ENCODE measurements at places on chromosomes 3 and 15. TPM values are rescaled to one million over a fixed set of nuclear protein-coding genes. Genes with fewer than 3 reads are reported as not detected.

DNA sequence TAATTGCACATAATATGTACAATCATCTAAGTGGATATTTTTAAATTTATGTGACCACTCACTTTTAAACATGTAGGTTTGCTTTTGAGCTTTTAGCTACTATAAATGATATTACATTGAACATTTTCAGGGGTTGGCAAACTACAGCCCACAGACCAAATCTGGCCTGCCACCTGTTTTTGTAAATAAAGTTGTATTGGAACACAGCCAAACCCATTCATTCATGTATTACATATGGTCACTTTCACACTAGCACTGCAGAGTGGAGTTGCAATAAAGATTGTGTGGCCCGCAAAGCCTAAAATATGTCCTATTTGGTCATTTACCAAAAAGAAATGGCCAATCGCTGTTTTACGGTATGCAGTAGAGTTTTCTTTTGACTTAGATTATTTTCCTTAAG lies 21.2 kb downstream of the CMTM7 start:
- no peak for DNase-seq

GRCh38 chr15:67829647-67830504 lies 4.6 kb downstream of the SKOR1 start:
- DNase-seq: no peak

DNA sequence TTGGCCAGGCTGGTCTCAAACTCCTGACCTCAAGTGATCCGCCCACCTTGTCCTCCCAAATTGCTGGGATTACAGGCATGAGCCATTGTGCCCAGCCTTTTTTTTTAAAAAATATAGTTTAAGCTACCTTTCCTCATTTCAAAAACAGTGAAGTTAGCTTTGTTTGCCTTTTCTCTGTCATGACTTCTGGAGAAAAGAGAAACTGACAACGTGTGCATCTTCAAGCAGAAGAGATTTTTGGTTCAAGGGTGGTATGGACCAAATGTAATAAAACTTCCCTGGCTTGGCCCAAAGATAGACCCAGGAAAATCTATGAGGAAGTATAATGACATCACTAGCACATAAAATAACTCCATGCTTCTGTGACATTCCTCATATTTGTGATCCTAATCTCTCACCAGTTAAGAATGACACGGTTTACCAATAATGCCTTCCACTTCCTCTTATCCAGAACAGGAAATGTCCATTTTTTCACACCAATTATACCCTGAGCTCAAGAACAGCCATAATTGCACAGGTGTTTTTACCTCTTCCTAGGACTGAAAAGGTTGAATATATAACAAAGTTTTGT lies 781.2 kb upstream of the NR2F2 start:
- DNase-seq: no peak

GRCh38 chr3:192011137-192011536 lies 550.2 kb downstream of the PYDC2 start:
- DNase-seq: no peak

DNA sequence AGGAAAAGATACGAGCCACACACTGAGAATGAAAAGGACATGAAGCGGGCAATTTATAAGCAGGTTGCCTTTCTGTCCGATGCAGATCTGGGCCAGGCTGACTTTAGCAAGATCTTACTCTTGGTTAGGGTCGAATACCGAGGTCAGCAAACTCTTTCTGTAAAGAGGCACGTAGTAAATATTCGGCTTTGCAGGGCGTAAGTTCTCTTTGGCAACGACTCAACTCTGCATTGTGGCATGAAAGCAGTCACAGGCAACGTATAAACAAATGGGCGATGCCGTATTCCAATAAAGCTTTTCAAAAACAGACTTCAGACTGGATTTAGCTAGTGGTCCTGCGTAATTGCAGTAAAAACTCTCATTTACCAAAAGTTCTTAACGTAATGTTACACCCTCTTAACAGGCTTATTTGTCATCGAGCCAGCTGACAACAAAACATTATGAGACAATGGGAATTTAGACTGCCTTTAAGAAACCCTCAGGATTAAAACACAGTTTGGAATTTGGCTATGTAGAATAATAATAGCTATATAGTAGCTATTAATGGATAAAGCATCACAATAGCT lies 13.1 kb upstream of the RPL35A start:
- no peak for DNase-seq

The LYZL4 gene
- polyA plus RNA-seq: not detected

The TNFAIP8L3 gene
- polyA plus RNA-seq: 1.4 TPM

DNA sequence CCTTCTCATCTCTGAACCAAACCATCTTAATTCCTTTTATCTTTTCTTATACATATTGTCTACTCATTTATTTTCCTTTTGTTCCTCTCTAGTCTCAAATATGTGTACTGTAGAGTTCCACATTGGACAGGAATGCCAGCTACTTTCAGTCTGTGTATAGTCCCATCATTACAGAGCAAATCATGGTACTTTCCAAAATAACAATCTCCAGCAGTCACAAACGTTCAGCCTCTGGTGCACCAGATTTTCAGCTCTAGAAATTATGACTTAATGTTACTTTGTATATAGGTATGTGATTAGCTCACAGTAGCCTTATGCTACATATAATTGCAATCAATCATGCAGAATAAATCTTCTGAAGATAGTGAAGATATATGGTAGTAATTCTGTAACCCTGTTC lies 32.5 kb upstream of the TM4SF4 start:
- DNase-seq: no peak

GRCh38 chr3:52532838-52533622 lies 627 bp downstream of the NT5DC2 start:
- DNase-seq: no peak

DNA sequence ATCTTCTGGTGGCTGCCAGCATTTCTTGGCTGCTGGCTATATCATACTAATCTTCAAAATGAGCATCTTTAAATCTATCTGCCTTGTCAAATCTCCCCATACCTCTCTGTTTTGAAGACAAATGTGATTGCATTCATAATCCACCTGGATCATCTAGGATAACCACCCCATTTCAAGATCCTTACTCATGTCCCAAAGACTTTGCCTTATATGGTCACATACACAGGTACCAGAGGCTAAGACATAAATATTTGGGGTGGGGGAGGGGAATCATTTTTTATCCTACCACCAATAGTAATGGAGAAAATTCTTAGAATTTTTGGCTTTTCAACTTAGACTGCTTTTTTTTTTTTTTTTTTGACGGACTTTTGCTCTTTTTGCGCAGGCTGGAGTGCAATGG lies 970.8 kb downstream of the PLOD2 start:
- DNase-seq: no peak

GRCh38 chr3:16888356-16888755 lies 3.6 kb downstream of the PLCL2 start:
- DNase-seq: no peak

GRCh38 chr15:69539345-69539744 lies 86.7 kb downstream of the RPLP1 start:
- no peak for DNase-seq

The CHAC1 gene
- 4.0 TPM for polyA plus RNA-seq

The PATL2 gene
- 0.76 TPM for polyA plus RNA-seq

GRCh38 chr3:32097768-32098167 lies 8.7 kb upstream of the GPD1L start:
- no peak for DNase-seq

DNA sequence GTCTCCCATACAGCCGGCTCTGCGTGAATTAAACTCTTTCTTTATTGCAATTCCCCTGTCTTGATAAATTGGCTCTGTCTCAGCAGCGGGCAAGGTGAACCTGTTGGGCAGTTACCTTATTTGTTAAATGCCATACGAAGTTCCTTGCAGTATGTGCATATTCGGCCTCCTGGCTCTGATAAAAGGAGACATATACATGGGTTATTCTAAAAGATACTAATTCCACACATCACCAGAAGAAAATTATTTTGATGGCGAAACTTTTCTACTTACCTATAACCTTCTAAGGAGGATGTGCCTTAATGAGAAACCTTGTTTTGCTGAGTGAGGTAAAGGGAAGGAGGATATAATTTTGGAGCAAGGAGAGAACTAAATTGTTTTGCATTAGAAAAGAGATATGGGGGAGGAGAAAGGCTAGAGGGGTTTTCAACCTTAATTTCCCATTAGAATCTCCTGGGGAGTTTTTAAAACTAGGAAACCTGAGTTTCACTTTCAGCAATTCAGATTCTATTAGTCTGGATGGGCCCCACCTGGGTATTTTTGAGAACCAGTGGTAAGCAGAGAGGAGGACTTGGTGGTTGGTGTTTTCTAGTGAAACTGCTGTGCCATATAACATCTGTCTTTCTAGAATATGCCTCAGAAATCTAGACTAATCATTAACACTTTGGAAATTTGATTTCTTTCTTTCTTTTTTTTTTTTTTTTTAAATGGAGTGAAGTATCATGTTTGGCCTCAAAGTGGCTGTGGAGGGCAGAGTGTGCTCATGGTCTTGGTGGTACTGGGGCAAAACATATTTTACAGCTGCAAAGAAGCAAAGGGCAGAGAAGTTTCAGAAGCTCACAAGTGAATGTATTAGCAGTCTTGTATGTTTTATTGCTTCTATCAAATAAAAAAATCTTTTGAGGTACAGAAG lies 23.0 kb downstream of the NANOGP8 start:
- DNase-seq: no peak

DNA sequence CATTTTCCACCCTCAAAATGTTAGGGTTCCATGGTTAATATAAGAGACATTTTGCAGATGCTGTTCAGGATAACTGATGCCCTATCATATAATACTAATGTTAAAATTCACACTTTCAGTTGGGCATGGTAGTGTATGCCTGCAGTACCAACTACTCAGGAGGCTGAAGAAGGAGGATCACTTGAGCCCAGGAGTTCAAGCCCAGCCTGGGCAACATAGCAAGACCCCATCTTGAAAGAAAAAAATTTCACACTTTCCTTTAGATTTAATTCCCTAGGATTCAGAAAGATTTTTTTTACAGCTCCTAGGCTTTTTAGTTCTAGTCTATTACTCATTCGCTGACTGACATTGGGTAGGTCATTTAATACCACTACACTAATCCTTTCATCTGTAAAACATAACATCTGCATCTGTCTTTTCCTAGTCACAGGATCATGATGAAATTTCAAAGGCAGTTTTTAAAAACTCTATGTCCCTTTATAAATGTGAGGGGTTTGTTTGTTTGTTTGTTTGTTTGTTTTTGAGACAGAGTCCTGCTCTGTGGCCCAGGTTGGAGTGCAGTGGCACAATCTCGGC lies 103.7 kb downstream of the MYO5A start:
- no peak for DNase-seq

DNA sequence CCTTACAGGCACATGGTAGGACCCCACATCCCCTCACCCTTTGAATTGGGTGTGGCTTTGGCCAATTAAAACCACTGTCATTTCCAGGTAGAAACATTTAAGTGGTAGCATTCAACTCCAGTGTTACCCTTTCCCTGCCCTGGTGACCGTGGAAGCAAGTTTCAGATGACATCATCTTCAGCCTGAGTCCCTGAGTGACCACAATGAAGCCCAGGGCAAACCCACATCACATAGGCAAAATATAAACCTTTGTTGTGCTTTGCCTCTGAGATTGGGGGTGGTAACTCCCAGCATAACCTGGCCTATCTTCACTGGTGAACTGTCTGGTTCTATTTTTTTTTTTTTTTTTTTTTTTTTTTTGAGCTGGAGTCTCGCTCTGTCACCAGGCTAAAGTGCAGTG lies 404.0 kb upstream of the WNT5A start:
- no peak for DNase-seq

The CISH gene
- 36.3 TPM for polyA plus RNA-seq

DNA sequence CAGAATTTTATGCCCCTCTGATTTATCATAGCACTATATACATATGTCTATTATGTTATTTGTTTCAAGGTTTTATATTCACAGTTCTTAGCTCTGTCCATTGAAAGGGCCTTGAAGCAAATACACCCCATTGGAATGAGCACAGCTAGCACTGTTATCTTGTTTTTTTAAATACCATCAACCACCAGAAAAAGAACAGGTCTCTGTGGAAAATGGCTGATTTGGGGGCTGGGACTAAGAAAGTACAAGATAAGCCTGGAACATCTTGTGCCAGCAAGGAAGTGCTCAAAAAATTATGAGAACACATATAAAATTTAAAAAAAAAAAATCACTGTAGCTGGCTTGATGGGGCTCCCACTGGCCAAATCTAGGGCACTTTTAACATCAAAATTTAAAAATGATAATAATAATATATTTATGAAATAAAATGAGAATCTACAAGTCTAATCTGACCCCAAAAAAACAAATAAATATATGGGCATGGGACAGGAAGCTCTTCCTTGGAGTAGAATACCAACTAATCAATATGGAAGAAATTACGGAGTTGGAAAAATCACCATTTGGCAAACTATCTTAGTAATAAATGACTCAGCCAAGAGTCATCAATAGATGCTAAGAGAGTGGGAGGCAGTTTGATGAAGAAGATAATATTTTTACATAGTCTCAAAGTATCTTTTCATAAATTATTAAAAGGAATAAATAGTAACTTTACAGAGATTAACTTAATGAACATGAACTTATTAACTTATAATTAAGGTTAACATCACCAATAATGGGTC lies 20.5 kb downstream of the IFT80 start:
- no peak for DNase-seq

- DNase-seq: no peak
Observed at GRCh38 chr15:66825139-66825538, 123.1 kb downstream of the SMAD6 start.

DNA sequence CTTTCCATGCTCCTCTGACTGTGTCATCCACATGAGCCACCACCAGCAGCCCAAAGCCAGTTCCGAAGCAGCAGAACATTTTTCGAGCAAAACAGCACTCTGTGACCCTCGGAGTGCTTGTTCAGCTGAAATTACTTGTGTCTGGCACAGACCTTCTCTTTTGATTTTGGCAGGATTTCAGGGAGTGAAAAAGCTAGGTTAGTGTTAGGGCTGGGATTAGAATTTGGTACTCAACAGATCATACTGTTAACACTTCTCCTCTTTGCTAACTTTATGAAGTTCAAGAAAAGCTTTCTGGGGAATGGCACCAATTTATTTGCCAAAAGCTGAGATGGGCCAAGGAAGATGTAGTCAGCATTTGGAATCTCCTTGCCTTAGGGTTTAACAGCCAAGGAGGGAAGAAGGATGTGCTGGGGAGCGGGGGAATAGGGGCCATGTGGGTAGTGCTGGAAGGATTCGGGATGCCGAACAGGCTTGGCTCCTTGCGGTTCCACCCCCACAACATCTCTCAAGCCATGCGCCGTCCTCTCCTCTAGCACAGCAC lies 55.1 kb upstream of the TRA2B start:
- DNase-seq: no peak

GRCh38 chr15:64582202-64582601 lies 121.8 kb downstream of the ZNF609 start:
- no peak for DNase-seq

GRCh38 chr3:15754047-15754446 lies 43.7 kb downstream of the ANKRD28 start:
- no peak for DNase-seq

GRCh38 chr15:81337713-81338157 lies 13.8 kb upstream of the STARD5 start:
- DNase-seq: no peak

- no peak for DNase-seq
Observed at GRCh38 chr3:4656626-4657328, 163.6 kb downstream of the ITPR1 start.

The C3orf22 gene
- polyA plus RNA-seq: 0.14 TPM

Measured in left renal cortex interstitium (tissue), 4 donors.